ENCODE measurements at places on chromosomes 7 and 10.

DNA sequence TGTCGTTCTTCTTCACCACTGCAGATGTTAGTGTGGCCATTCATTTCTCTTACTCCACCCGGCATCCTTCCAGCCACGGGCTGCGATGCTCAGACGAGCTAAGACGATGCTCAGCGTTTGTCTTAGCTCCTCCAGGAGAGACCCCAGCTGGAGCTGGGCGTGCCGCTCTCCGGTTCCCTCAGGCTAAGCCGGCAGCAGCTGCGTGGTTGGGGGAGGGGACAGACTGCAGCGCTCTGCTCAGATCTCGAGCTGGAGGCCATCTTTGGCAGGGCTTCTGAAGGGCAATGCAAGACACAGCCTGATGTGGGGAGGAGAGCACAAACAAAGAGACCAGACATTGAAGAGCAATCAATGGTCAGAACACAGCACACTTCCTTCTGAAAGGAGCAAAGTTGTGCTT, 4.8 kb downstream of the INA start:
- peaks cover 56% of the 10 kb centered on the region for H3K27me3 ChIP-seq
- H3K4me3 ChIP-seq = no peak overlapping the region
- H3K4me1 ChIP-seq = no peaks in the 10 kb centered on the region
- DNase-seq = no peak

DNA sequence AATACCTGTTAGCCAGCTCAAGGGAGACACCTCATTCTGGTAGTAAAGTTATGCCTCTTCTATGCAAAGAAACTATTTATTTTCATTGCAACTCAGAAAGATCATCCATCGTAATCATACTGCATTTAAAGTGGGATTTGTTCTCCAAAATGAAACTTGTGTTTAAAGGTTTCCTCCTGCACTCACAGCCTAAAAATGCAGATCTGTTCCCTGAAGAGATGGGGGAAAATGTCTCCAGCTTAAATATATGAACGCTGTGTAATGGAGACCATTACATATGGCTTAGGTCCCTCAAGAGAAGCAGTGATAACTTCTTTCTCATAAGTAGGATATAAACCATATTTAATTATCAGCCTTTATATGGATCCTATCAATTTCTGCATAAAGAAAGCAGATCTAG, 665.1 kb downstream of the KCNMA1 start:
- peaks cover 80% of the 10 kb centered on the region for H3K27me3 ChIP-seq
- H3K4me1 ChIP-seq = no peaks in the 10 kb centered on the region
- DNase-seq = no peak
- no peak overlapping the region for H3K4me3 ChIP-seq
- no peak overlapping the region for H3K27ac ChIP-seq

- H3K4me1 ChIP-seq = peaks cover 36% of the 10 kb centered on the region
- no peaks in the 10 kb centered on the region for H3K27me3 ChIP-seq
- H3K4me3 ChIP-seq = no peak overlapping the region
- H3K27ac ChIP-seq = no peak overlapping the region
- DNase-seq = peak; percentile 38
- H3K36me3 ChIP-seq = peaks cover 9% of the 10 kb centered on the region
Measured at GRCh38 chr10:6151087-6151977, 51.4 kb upstream of the PFKFB3 start.

DNA sequence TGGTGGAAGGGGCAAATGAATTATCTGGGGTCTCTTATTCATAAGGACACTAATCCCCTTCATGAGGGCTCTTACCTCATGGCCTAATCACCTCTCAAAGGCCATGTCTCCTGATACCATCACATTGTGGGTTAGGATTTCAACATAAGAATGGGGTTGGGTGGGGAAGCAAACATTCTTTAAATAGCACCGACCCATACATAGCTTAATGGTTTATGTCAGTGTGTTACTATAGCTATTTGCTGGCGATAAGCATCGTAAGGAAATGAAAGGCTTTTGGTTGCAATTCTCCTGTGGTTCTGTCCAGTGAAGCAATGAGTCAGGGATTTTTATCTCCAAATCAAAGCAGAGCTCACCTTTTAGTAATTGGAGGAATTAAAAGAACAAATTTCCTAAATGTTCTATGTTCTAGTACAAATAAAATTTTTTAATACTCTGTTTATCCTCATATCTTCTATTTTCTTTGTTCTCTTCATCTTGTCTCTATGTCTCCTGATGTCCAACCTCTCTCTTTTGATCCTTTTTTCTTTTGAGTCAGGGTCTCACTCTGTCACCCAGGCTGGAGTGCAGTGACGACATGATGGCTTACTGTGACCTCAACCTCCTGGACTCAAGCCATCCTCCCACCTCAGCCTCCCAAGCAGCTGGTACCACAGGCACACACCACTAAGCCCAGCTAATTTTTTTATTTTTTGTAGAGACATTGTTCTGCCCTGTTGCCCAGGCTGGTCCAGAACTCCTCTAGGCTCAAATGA, 57.0 kb upstream of the GLCCI1 start:
- H3K4me3 ChIP-seq = peak overlapping the region; percentile 3
- H3K36me3 ChIP-seq = no peaks in the 10 kb centered on the region
- H3K4me1 ChIP-seq = peaks cover 18% of the 10 kb centered on the region
- DNase-seq = peak; percentile 55
- no peaks in the 10 kb centered on the region for H3K27me3 ChIP-seq

- H3K27ac ChIP-seq = no peak overlapping the region
- no peaks in the 10 kb centered on the region for H3K36me3 ChIP-seq
- no peaks in the 10 kb centered on the region for H3K4me1 ChIP-seq
- DNase-seq = no peak
- peaks cover 100% of the 10 kb centered on the region for H3K27me3 ChIP-seq
Measured at GRCh38 chr10:77301305-77301730, 336.3 kb downstream of the KCNMA1 start.

All from Calu3 (cell line).